Smooth muscle cell of the brain vasculature (primary cell): ENCODE measurements at places on chromosomes 5 and 9.

GRCh38 chr9:77876091-77876490, 155.5 kb downstream of the GNAQ start:
- no peak for DNase-seq

DNA sequence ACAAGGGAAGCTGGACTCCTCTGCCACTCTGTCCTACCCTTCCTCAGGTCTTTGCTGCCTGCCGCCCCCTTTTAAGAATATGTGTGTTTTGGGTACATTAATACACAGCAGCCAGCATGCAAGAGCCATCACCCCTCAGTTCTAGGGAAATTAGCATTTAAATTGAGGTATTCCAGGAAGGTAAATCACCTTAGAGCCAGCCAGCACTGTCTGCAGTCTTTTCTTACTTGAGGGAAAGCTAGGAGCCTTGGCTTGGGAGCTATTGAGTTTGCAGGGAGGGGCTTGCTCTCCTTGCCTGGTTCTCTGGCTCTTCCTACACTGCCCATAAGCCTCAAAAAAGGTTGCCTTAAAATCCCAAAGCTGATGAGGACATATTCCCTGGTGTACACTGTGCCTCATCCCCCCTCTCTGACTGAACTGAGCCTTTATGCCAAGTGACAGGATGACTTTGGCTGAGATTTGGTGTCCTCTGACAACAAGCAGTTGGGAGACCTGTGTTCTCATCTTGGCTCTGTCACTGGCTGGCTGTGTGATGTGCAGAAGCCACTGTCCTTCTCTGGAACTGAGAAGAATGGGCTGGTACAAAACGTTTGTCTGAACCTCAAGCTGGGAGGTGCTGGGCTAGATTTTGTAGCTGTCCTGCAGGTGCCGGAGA, 54.1 kb downstream of the TRIM32 start:
- DNase-seq: no peak

- no peak for DNase-seq
These were observed 149.6 kb downstream of the TTC39B start for GRCh38 chr9:15157381-15157780.

DNA sequence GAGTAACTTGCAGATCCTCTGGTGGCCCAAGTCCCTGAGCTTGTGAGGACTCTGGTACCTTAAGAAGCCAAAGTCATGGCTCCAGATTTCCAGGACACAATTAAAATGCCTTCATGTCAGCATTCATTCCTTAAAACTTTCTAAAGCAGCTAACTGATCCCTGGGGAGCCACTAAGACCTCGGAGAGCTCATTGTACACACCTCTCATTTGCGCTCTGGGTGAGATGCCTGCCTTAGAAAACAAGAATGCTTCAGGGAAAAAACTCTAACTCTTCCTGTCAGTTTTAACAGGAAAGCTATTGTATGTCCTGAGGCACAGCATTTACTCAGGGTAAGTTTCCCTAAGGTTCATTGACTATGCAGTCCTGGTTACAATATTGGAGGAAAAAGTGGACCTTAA, 285.0 kb downstream of the EFNA5 start:
- no peak for DNase-seq

- DNase-seq: no peak
These were observed 240.2 kb upstream of the GLRA1 start for GRCh38 chr5:152164860-152165259.

DNA sequence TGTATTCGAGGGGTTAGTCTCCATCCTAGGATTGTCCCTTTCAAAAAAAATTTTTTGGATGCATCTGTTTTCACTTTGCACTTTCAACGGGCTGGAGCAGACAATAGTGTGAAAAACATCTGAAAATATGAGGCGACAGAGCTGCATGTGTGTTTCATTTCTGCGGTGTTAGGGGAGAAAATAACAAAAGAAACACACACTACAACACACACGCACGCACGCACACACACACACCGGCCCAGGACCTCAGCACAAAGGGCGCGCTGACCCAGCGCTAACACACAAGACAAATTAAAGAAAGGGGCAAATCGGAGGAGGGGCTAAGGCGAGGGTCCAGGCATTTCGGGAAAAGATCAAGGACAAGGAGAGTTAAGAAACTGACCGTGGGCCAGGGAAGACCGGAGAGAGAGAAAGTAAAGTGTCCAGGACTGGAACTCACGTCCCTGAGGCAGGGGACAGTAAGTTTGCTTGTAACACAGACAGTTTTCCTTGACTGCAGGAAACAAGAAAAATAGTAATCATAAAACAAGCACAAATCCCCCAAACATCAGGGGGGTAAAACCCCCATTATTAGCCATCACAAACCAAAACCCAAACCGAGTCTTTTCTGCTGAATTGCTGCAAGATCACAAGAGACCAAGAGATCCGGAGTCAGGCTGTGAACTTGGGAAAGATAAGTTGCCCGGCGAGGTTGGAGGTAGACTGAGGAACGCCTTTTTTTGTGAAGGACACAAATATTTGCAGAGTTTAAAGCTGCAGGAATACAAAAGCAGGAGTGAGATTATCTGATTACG, 302.1 kb downstream of the PARP8 start:
- DNase-seq: no peak

- no peak for DNase-seq
These were observed 42.1 kb downstream of the CXXC5 start for GRCh38 chr5:139690064-139690802.

DNA sequence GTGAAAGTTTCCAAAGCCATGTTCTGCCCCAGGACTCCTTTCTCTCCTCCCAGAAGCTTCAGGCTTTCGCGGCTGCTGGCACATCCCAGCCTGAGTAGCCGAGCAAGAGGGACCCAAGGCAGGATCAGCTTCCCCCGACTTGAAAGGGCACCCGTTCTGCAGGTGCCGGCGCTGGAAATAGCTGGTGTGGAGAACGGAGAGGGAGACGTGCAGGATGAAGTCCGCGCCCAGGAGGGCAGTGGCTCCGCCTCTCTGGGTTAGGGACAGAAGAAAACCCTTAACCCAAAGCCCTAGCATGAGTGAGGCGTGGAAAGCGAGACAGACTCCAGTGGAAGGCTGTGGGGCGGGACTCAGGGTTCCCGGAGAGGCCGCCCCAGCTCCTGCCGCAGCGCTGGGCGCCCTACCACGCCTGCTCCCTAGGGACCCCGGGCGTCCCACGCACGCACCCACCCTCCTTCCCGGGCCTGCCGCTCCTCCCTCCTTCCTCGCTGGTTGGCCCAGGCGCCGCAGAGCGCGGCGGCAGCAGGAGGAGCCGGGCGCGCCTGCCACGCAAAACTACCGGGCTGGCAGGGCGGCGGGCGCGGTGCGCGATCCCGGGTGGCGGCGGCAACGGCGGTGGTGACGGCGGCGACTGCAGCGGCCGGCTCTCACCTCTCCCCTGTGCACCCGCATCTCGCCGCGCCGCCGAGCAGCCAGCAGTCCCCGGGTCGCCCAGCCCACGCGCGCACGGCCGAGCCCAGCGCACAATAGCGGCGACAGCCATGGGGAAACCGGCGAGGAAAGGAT, at the start of gene SLC1A1:
Gene SLC1A1, plus strand, starts transcription at position 550 of the 786 bp plus-strand sequence. Its CDS starts 212 bp downstream, at position 762.
- no peak for DNase-seq

GRCh38 chr9:15843931-15844330, 291.1 kb downstream of the CCDC171 start:
- DNase-seq: no peak

- DNase-seq: no peak
These were observed 58.0 kb upstream of the SPATA31C2 start for GRCh38 chr9:88196142-88196790.

DNA sequence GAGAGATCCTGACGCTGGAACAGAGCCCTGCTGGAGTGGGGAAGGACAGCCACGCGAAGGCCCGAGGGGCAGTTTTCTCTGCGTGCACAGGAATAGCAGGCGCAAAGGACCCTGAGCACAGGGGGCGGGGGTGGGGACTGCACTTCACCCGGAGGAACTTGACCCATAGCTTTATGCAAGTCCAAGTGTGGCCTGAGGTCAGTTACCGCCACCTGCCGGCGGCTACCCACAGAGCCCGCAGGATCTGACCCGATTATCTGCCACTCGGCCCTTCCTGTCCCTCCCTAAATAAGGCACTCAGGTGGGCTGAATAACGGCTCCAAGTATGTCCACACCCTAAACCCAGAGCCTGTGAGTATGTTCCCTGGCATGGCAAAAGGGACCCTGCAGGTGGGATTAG, 65.4 kb upstream of the FCN1 start:
- DNase-seq: no peak

DNA sequence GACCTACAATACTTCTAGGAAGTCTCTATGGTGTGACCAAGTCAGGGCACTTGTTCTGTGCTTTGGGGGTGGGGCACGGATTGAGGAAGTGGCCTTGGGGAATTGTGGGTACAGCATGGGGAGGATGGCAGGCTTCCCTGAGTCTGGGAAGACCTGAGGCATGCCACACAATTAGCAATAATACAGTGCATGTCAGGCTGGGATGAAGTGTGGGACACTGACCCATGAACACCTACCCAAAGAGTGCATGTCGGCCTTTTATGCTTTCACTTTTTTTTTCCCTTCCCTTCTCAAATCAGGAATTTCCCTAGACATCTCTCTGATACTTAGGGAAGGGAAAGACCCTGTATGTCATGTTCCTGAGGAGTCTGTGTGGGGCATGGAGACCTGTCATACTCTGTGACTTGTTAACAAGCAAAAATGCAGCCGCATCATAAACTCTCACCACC, 146.4 kb downstream of the PALM2AKAP2 start:
- DNase-seq: no peak

GRCh38 chr5:158807-159447, 32.4 kb upstream of the LRRC14B start:
- DNase-seq: no peak

- no peak for DNase-seq
These were observed 7.3 kb downstream of the PDGFRB start for GRCh38 chr5:150148117-150148927.

- DNase-seq: peak; percentile 79
These were observed 69.2 kb upstream of the RPS23 start for GRCh38 chr5:82347201-82347865.

DNA sequence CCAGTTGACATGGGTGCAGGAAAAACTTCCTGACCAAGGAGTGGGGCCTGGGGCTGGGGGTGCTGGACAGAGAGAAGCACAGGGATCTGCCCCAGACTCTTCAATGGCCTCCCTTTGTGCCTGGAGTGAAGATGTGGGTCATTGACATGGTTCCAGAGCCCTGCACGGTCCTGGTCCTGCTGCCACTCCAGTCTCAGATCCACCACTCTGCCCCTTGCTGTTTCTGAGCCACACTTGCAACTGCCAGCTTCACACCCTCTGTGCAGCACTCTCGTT, 10.1 kb downstream of the PIP5K1B start:
- no peak for DNase-seq

DNA sequence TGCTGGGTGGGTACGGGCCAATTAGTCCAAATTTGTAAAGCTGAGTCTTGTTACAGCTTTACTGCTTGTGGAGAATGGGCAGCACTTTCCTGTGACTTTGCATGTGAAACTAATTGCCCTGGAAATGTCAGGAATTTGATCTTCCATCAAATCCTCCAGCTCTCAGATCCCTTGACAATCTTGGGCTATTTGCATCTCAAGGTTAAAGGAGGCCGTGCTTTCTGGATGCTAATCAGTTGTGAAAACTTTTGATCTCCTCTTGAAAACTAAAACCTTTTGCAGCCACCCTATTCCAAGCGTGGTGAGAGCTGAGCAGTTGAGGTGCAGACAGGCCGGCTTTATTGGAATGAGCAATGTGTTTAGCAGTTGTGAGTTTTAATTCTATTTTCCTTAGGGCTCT, 68.0 kb upstream of the CLINT1 start:
- DNase-seq: no peak

DNA sequence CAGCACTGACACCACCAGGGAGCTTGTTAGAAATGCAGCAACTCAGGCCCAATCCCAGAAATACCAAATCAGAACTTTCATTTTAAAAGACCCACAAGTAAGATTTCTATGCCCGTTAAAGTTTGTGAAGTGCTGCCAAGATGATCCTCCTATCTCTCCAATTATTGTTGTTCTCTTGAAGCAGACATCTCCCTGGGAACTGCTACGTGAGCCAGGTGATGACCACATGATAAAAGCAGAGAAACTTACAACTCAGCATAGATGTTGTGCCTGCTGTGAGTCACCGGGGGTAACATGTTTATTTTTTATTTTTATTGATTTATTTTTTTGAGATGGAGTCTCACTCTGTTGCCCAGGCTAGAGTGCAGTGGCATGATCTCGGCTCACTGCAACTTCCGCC, 34.4 kb downstream of the GCNT4 start:
- DNase-seq: no peak

DNA sequence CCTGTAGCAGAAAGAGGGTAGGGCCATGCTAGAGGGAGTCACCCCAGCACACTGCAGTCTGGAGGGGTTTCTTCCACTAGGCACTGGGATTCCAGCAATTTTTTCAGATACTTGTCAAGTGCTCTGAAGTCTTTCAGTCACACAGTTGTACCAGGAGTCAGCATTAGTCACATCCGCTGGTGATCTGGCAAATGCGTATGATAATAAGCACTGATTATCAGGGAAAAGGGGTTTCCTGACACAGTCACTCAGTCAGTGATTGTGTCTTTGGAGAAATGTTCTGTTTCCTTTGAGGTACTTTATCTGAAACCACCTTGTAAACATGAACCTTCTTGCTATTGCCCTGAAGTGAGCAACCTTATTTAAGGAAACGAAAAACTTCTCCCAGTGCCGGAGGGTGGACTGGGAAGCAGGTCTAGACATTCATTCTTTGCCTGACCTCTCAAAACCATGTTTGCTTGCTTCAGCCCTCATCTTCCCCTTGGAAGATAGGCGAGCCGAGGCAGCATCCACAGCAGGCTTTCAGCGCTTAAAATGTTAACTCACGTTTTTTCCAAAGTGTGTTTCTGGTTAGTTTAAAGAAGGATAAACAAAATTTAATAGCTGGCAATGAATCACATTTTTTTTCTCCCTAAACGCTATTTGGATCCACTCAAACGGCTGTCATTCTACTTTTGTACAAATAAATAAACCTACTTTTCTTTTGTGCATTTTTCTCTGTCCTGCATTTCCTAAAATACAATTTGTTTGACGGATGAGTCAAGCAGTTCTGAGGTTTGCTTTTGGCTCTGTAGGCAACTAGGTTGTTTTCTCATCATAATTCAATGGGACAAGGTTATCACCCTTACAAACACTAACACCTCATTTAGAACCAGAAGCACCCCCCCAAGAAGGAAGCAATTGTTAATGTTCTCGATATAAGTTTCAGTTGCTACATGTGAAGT, 77.7 kb downstream of the FOXD1 start:
- DNase-seq: peak; percentile 56

DNA sequence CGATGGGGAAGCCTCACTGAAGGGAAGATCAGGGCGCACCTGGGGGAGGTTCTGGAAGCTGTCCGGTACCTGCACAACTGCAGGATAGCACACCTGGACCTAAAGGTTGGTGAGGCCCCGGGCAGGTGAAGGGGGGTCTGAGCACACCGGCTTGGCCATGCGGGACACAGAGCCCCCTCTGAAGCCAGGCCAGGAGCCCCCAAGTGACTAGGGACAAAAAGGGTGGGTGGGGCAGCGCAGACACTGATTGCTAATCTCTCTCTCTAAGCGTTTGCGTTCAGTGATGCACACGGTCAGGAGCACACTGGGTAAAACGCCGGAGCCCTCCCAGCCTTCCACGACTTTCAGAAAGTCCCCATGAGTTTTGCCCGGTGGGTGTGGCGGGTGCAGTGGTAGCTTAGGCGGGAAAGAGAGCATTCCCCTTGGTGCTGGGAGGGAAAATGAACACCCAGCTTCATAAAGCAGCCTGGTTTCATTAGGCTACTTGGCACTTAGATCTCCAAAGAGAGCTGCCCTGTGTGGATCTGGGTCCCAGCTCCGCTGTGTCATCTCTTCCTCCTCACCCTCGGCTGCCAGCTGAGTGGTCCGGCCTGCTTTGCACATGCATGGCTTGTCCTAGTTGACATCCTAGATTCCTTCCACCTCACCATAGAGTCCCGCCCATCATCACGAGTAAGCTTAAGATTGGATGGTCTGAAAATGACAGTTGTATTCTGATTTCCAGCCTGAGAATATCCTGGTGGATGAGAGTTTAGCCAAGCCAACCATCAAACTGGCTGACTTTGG, 74.2 kb upstream of the OTULINL start:
- no peak for DNase-seq

GRCh38 chr5:57007344-57007743, 55.4 kb upstream of the MIER3 start:
- DNase-seq: no peak
